ENCODE measurements at places on chromosomes 12 and 14. TPM values are rescaled to one million over a fixed set of nuclear protein-coding genes. Genes with fewer than 3 reads are reported as not detected.

The WSCD2 gene
- 0.42 TPM for total RNA-seq

The ADSS1 gene
- total RNA-seq: 5.2 TPM

The CAPZA3 gene
- total RNA-seq: not detected

DNA sequence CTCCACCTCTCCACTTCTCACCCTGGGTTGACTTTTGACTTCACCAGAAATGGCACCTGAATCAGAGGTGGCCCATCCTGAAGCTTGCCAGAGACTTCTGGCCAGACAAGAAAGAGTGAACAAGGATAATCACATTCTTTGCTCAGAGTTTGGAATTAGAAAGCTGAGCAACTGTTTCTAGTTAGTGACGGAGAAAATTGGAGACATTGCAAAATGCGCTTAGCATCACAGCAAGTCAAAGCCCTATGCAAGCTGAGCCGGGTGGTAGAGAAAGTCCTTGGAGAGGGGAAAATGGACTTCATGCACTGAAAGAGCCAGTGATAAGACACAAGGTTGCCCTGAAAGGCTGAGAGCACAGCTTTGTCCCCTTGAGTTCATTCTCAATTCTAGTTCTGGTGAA is 161.8 kb downstream of the PAH start:
- no peak for DNase-seq

- no peak for DNase-seq
Measured at GRCh38 chr12:28308891-28309290, 118.6 kb downstream of the CCDC91 start.

- DNase-seq: no peak
Measured at GRCh38 chr14:98956181-98956580, 315.8 kb downstream of the BCL11B start.

- DNase-seq: no peak
Measured at GRCh38 chr12:57161491-57161890, 14.1 kb upstream of the LRP1-AS start.

- no peak for DNase-seq
Measured at GRCh38 chr14:95137804-95138167, 19.5 kb downstream of the DICER1 start.

GRCh38 chr12:49022558-49023178 is 4.1 kb upstream of the PRKAG1 start:
- DNase-seq: no peak
